ENCODE measurements at places on chromosomes 1 and 21.

- no peak for DNase-seq
Observed at GRCh38 chr1:194950584-194950983, 1657.7 kb downstream of the KCNT2 start.

DNA sequence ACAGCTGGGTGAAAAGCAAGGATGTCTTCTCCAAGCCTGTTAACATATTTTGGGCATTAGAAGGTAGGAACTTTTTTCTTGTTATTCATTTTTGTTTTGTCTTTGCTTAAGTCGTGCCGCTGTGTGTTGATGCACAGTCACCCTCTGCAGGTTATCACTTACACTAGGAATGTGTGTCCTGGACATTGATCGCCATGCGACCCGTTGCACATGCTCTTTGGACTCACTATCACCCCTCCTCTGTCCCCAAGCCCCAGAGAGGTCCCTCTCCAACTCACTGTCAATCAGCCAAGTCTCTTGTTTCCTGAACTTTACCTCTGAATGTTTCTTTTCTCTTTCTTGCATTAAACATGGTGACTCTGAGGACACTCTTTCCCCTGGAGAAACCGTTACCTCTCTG lies 40.0 kb upstream of the CD101 start:
- DNase-seq = no peak

GRCh38 chr1:56516539-56517252 lies 62.7 kb downstream of the PLPP3 start:
- DNase-seq = no peak

- DNase-seq = no peak
Observed at GRCh38 chr1:17101261-17101660, 18.0 kb downstream of the PADI2 start.

DNA sequence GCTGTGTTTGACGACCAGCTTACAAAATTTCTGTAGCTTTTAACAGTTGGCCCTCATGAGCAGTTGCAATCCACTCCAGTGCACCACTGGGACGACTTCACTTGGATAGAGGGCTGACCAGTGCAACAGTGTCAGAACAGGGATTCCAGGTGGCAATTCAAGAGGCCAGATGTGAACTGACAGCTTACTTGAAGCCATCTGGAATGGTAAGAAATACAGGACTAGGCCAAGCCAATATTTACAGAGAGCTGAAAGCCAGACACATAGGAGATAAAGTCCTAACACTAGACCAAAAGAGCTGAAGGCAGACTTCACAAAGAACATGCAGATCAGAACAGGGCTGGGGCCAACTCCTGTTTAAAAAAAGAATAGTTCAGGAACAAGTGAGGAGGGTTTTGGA lies 93.5 kb upstream of the NFIA start:
- DNase-seq = no peak

DNA sequence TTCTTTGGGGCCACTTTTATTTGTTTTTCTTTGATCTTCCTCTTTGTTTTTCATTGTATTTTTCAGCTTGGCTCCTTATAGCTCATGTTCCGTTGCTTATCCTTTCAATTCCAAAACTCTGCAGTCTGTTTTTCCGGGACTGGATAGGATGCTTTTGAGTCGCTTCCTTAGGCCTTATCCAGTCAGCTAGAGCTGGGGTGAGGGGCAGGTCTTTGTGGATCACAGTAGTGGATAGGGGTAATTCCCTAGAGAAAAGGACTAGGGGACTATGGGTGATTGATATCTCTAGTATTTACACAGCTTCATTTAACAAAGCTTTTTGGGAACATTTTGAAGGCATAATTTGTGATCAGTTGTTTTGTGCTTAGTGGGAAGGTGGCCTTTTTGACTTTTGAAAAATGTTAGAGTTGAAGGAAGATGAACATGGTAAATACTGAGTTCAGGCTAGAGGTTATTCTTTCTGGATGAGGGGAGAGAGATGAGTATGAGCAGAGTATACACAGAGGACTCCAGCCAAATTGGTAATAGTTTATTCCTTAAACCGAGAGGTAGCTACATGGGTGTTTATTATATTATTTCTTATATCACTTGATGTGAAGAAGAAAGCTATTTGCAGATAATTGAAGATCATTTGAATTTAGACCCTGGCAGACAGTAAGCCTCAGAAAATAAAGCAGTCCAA lies 22.5 kb downstream of the CEP350 start:
- DNase-seq = no peak

DNA sequence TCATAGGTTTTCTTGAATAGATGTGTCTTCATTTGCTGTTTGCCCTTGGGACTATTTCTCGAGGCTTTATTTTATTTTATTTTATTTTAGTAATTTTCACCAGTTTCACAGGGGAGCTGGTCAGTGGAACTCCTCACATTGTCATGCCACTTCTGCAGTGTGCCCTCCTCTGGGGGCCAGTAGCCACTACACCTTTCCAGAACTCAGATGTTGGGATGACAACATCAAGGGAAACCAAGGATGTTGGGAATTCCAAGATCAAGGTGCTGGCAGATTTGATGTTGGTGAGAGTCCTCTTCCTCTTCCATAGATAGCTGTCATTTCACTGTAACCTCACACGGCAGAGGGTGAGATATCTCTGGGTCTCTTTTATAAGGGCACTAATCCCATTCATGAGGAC lies 35.5 kb downstream of the SLC26A9 start:
- DNase-seq = no peak

- DNase-seq = no peak
Observed at GRCh38 chr1:22484706-22485345, 33.2 kb downstream of the ZBTB40 start.

Data from effector CD8-positive, alpha-beta T cell (primary cell).